Effector memory CD4-positive, alpha-beta T cell (primary cell): ENCODE measurements at places on chromosomes 4 and X.

- DNase-seq: no peak
Observed at GRCh38 chr4:77196866-77197265, 39.9 kb downstream of the CCNG2 start.

- DNase-seq: no peak
Observed at GRCh38 chrX:39736216-39737211, 361.2 kb downstream of the BCOR start.

DNA sequence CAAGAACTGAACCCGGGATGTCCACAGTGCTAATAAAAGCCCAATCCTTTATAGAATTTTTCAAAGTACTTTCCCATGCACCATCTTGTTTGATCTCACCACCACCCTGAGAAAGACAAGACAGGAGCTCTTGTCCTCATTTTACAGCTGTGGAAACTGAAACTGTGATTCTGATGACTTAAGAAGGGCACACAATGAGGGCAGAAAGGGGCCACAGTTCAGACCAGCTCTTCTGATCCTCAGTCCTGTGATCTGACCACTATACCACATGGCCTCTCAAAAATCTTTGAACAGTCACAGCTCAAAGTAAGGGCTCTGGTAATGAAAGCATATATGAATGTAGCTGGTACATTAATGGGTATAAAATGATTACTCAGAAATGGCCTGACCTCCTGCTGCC is 127.3 kb upstream of the CPEB2 start:
- no peak for DNase-seq

DNA sequence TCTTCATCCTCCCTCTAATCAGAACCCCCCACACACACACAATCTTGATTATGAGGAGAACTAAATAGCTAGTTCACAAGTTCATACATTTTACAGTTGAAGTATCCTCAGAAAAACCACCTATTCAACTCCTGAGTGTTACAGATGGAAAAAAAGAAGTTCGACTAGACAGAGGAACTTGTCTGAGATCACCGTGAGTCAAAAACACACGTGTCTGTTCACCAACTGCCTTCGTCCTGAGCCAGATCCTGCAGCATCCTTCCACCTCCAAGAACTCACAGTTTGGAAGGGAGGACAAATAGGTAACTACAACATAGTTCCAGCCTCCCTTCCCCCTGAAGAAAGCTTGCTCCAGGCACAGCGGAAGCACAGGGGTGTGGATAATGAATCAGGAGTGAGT is 19.0 kb upstream of the IRAK1 start:
- no peak for DNase-seq

DNA sequence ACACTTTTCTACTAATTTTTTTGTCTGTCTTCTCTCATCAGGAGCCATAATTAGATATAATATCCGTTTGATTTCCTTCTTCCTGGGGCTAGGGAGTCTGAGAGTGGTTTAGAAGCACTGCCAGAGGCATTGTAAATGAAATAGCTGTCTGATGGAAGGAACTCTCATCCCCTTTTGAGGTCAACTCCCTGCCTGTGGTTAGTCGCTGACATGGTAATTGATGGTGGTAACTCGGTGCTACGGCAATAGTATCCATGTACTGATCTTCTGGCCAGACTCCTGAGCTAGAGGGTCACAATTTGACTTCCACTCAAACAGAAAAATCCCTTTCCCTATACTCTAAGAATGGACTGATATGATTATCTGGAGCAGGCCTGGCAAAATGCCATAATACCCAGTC is 108.1 kb upstream of the TRPC5 start:
- no peak for DNase-seq

DNA sequence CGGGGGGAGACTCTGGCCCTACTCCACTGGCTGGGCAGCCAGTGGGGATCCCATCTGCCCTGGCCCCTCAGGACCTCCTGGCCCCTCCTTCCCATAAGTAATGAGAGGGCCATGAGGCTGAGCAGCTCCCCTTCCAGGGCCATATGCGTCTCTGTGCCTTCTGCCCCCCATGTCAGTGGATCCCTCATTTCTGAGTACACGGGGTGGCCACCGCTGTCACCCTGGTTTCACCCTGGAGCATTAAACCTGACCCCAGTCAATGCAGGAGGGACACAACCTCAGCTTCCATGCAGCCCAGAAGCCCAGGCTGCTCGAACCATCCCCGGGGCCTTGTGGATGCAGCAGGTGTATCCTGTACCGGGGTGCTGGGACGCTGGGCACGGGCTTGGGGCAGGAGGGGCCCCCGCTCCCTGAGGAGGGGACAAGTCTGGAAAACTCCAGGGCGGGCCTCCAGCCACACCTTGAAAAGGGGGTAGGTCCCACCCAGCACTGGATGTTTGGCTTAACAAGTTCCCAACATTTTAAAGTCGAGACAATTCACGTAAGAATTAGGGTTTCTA is 24.2 kb downstream of the ATP5ME start:
- DNase-seq: no peak

GRCh38 chr4:9835430-9835829 is 54.0 kb downstream of the DRD5 start:
- DNase-seq: no peak

- no peak for DNase-seq
Observed at GRCh38 chrX:34884817-34885216, 57.8 kb upstream of the FAM47B start.

DNA sequence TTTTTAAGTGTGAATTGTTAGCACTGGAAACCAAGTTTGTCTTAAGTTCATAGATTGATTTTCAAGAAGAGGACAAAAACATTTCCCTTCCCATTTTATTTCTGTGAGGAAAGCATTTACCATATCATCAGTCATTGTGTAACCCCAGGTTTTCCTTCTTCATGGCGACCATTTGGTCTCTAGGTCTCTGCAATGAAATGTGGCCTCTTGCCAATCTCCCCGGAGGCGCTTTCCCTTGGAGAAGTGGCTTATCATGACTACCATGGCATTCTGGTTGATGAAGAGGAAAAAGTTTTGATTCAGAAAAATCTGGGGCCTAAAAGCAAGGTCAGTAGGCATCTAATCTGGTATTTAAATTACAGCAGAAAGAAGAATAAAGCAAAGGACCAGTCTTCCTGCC is 54.4 kb downstream of the ADD1 start:
- no peak for DNase-seq

GRCh38 chrX:68048774-68049173 is 384.5 kb downstream of the OPHN1 start:
- DNase-seq: no peak

- DNase-seq: no peak
Observed at GRCh38 chr4:148522995-148523394, 80.8 kb upstream of the NR3C2 start.

DNA sequence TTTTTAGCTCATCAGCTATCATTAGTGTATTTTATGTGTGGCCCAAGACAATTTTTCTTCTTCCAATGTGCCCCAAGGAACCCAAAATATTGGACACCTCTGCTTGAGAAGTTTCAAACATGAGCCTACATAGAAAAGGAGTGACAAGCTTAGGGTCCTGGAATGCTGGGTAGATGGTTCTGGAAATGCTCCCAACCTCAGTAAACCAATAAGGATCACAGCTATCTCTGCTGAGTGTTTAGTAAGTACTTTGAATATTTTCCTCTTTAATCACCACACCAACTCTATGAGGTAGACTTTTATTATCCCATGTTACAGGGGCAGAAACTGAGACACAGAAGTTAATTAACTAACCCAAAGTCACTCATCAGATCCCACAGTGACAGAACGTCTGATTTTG is 164.9 kb upstream of the KLF3 start:
- DNase-seq: no peak

- no peak for DNase-seq
Observed at GRCh38 chr4:124092101-124092500, 620.4 kb downstream of the ANKRD50 start.

- DNase-seq: no peak
Observed at GRCh38 chr4:67522851-67523671, 22.2 kb downstream of the CENPC start.

DNA sequence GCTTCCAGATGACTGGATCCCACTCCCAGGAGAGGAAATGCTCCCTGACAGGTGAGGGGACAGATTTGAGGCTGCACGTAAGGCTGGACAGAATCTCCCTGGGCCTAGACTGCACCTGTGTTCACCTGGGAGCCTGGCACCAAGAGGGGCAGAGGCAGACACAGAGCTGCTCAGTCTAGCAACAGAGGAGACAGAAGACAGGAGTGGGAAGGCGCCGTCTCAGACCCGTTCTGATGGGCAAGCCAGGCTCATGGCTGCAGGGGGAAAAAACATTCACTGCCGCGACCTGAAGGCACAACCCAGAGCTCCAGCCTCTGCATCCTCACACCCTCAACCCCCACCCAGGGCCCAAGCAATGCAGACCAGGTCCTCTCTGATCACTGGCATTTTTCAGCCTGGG is 16.8 kb downstream of the BCAP31 start:
- DNase-seq: no peak

GRCh38 chr4:151991884-151992167 is 231.0 kb upstream of the GATB start:
- no peak for DNase-seq

DNA sequence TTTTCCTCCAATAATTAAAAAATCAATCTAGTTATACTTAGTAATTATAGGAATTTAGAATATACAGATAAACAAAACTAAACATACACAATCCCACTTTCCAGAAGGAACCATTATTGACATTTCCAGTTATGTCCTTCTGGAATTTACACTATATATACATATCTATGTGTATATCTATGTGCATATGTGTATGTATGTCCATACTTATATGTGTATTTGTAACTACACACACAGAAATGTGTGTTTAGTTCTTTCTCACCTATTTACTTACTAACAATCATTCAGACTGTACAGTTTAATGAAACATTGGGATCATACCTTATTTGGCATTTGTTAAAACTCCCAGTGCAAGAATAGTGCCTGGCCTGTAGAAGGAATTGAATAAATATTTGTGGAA is 126.4 kb downstream of the FHIP1A start:
- no peak for DNase-seq

- no peak for DNase-seq
Observed at GRCh38 chrX:12118134-12118533, 20.1 kb upstream of the FRMPD4 start.

GRCh38 chr4:122775987-122776836 is 43.7 kb downstream of the BBS12 start:
- DNase-seq: no peak

GRCh38 chrX:46326161-46326560 is 219.1 kb downstream of the ZNF674 start:
- no peak for DNase-seq

DNA sequence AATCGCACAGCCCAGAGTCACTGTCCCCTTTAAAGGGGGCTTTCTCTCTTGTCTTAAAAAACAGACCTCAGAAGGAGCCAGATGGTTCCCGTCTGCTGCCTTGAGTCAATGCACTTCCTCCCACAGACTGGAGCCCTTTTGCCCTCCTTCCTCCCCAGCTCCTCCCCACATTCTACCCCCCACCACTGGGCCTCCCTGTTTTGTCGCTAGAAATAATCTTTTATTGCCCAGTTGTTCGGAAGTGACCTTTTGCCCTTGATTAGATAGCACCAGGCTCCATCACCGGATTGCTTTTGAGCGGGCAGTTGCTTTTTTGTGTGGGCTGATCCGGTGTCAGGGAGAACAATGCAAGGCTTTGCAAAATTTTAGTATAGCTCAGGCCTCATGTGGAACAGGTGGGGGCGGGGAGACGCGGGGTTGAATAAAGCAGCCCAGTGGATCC is 47.7 kb downstream of the SPRY1 start:
- DNase-seq: no peak

DNA sequence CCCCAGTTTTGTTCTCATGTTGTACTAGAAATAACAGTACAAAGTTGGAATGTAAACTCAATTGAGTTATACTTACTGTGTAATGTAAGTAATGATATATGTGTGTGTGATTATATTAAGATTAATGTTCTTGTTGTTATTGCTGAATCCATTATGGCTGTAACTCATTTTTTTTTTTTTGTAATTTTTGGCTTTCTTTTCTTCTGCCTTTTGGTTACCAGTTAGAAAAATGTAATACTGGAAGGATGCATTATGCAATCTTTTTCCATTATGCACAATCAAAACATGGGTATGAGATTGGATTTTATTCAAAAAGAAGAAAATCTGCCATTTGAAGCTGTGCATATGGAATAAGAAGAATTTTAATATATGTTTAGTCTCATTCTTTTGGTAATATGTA is 34.0 kb downstream of the BANK1 start:
- DNase-seq: no peak

DNA sequence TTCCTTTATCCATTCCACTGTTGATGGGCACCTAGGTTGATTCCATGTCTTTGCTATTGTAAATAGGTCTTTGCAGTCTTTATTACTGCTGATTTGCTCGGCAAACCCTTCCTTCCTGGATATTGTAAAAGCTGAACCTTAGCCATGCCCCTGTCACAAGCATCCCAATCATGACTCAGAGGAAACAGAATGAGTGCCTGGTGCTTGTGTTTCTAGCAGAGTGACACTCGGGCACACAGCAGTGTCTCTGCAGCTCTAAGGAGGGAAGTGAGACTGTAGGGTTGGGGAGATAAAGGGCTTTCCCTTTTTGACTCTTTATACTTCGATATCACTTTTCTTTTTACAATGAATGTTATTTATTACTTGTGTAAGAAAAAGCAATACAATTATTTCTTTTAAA is 83.3 kb downstream of the AKAP4 start:
- no peak for DNase-seq

DNA sequence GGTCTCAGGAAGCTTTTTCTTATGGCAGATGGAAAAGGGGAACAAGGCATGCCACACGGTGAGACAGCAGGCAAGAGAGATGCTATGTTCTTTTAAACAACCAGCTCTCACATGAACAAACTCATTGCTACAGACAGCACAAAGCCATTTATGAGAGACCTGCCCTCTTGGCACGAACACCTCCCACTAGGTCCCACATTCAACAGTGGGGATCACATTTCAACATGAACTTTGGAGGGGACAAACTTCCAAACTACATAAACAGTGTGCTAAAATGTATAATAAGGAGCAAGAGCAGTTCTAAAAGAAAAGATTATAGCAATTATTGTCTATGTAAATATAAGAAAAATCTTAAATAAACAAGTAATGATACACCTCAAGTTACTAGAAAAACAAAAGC is 391.8 kb upstream of the CPXCR1 start:
- no peak for DNase-seq

DNA sequence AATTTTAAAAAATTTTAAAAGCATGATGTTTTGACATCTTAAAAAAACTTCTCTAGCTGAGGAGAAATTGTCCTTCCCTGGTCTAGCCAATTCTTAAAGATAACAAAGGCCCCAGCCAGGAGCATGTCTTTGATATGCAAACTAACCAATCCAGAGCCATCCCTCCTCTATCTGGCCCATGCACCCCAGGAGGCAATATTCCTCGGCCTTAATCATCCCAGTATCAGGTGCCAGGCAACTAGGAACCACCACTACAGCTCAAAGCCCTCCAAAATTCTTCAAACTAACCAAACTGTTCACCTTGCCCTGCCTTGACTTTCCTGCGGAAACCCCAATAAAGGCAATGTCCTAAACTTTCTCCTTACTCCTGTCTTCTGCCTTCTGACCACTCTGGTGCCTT is 97.8 kb upstream of the USP9X start:
- DNase-seq: no peak

GRCh38 chrX:144293229-144293628 is 409.4 kb downstream of the UBE2NL start:
- DNase-seq: no peak
